ENCODE measurements at places on chromosomes 7 and 10.

DNA sequence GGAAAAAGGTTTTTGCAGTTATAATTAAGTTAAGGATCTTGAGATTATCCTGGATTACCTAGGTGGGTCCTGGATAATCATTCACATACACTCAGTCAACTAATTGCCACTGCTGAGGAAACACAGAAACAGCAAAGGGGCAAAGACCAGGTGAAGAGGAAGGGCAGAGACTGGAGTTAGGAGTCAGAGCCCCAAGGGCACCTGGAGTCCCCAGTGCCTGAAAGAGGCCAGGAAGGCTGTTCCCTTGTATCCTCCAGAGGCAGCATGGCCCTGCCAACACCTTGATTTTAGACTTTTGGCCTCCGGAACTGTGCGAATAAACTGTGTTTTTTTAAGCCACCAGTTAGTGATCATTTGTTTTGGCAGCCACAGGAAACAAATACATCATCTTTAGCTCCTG is 24.6 kb downstream of the PRR15 start:
- no peak for DNase-seq

- no peak for DNase-seq
Measured at GRCh38 chr7:144531181-144531580, 127.7 kb upstream of the NOBOX start.

DNA sequence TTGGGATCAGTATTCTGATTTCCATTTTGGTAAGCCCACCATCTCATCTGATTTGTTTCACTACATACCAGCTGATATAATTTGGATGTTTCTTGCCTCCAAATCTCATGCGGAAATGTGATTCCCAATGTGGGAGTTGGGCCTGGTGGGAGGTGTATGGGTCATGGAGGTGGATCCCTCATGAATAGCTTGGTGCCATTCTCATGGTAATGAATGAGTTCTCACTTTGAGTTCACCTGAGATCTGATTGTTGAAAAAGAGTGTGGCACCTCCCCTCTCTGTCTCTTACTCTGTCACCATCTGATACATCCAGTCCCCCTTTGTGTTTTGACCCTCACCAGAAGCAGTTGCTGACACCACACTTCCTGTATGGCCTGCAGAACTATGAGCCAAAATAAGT is 347.3 kb downstream of the ARL4A start:
- DNase-seq, result no peak

DNA sequence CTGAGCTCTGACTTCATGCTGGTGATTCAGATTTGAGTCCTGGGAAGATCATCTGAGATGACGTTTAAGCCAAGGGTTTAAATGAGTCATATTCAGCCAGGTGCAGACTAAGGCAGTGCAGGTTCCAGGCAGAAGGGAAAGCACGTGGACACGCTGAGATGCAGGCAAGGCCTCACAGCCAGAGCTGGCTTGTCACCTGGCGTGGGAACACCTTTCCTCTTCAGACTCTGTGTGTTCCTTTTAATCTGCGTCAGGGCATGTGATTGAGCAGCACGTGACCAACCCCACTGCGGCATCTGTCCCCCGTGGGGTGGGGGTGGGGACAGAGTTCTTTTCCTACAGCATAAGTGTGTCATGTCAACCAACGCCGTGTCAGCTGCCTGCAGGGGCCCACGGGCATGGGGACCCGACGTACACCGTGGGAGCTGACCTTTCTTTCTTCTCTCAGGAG is 10.7 kb upstream of the IDI2 start:
- no peak for DNase-seq

DNA sequence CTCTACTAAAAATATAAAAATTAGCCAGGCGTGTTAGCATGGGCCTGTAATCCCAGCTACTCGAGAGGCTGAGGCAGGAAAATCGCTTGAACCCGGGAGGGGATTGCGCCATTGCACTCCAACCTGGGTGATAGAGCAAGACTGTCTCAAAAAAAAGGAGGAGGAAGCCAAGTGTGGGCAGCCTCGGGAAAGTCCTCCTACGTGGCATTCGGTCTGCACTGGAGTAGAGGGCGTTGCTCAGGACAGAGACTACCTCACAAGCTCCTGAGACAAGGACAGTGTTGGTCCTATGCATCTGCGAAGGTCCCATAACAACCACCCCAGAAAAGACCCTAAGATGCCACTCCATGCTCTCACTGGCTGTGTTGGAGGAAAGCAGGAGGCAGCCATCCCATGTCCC is 10.0 kb upstream of the SERPINE1 start:
- no peak for DNase-seq

- no peak for DNase-seq
Measured at GRCh38 chr10:90787393-90788198, 70.2 kb downstream of the HTR7 start.

GRCh38 chr10:84665883-84666463 is 337.6 kb downstream of the CCSER2 start:
- DNase-seq, result no peak

- no peak for DNase-seq
Measured at GRCh38 chr10:118330295-118331076, 11.6 kb downstream of the FAM204A start.

DNA sequence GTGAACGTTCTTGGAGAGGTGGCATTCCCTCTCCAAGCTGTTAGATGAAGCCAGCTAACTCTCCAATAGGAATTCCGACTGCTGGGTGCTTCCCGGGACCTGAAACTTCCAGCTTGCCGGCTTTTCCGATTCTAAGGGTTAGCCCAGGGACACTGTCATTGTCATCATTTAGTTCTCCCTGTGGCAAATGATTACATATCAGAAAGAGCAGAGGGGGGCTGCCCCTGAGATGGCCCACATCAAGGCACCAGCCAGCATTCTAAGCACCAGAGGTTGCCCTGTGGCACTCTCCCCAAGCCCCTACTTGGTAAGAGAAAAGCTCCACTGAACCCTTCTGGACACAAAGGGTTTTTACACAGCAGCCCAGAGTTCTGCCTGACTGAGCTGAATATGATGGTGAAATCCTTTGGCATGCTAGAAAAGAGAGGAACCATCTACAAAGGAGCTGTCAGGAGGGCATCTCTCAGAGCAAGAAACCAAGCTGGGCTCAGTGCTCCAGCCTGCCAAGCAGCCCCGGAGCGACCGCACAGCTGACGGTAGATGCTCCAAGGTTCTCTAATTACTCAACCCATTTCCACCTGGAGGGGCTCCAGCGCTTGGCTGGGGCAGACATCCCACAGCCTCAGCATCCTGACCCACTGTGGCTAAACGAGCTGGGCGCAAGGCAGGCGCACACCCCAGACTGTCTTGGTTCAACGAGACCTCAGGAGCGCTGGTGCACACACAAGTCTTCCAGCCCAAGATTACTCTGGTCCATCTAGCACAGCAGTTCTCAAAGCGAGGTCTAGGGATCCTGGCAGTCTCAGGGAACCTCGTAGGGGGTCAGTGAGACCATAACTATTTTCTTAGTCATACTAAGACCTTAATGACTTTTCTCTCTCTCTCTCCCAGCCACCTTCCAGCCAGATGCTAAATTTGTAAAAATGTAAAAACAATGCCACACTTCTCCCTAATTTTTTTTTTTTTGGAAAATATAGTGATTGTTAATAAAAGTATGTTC is 160.5 kb downstream of the GFRA1 start:
- DNase-seq, result no peak

GRCh38 chr10:96840841-96841518 is 8.9 kb downstream of the LCOR start:
- DNase-seq, result no peak

DNA sequence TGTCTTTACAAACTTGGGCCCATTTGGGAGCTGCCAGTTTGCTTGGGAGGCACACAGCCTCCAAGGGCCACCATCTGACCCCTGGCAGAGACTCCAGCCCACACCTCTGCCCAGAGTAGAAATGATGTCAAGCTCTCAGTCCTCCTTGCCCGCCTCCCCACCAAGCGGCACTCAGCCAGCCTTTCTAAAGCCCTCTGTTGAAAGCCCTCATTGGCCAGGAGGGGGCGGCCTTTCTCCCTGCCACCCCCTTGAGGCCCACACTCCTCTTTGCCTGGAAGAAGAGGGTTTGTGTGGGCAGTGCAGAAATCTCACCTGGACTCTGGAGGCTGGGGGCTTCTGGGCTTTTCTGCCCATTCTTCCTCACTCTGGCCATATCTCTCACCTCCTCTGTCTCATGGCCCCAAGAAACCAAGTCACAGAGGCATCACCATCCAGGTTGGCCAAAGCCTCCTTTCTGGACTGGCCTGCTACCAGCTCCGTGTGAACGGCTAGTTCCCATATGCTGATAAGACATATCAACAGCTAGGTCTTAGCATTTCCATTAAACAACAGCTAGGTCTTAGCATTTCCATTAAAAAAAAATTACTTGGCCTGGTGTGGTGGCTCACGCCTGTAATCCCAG is 36.1 kb downstream of the UBTD1 start:
- DNase-seq, result no peak

- no peak for DNase-seq
Measured at GRCh38 chr7:18019555-18019954, 8.1 kb downstream of the PRPS1L1 start.

Data from stimulated activated CD8-positive, alpha-beta memory T cell treated with anti-CD3 and anti-CD28 coated beads, Interleukin-2, amount 100 ng/mL, for 1 hour (primary cell).